Activated CD4-positive, alpha-beta T cell treated with anti-CD3 and anti-CD28 coated beads for 36 hours (primary cell): ENCODE measurements at places on chromosomes 7 and 10.

DNA sequence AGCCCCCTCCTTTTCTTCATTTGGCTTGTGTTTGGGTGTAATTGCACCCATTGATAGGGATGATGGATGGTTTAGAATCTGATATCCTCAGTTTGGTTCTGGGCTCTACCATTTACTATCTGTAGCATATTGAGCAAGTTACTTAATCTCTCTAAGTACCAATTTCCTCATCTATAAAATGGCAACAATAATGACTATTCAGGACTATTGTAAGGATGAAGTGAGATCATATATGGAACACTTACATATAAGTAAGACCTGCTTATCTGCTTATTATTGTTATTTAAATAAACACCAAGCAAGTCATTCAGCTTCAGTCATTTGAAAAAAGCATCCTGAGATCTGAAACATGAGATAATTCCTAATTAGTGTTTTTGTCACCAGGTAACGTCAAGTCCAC is 127.0 kb downstream of the SEC23IP start:
- DNase-seq = no peak

GRCh38 chr7:106608661-106609060 is 52.3 kb downstream of the CCDC71L start:
- no peak for DNase-seq

GRCh38 chr7:31043051-31043471 is 9.0 kb upstream of the ADCYAP1R1 start:
- DNase-seq = no peak

DNA sequence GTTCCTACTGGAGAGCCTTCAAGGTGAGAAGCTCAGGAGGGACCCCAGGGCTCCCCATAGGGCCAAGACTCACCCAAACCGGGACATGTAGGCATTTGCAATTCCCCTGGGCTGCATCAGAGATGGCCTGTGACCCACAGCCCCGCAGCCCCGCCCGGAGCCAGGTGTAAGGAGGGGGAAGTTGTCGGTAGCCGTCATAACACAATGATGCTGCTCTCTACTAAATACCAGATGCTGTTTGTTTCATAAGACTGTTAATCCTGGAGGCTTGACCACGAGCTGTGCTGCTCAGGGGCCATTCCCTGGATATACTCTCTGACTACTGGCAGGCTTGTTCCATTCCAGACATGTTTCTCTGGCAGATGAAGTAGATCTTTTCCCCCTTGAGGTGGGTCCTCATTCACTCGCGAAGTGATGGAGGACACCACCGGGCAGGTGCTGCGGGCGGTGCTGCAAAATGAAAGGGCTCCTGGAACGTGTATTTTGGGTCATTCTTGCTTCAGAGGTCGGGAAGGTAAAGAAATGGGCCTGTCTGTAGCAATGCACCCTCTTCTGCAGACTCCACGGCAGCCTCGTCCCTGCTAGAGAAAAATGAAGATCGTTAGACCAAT is 61.1 kb downstream of the MKI67 start:
- DNase-seq = no peak

DNA sequence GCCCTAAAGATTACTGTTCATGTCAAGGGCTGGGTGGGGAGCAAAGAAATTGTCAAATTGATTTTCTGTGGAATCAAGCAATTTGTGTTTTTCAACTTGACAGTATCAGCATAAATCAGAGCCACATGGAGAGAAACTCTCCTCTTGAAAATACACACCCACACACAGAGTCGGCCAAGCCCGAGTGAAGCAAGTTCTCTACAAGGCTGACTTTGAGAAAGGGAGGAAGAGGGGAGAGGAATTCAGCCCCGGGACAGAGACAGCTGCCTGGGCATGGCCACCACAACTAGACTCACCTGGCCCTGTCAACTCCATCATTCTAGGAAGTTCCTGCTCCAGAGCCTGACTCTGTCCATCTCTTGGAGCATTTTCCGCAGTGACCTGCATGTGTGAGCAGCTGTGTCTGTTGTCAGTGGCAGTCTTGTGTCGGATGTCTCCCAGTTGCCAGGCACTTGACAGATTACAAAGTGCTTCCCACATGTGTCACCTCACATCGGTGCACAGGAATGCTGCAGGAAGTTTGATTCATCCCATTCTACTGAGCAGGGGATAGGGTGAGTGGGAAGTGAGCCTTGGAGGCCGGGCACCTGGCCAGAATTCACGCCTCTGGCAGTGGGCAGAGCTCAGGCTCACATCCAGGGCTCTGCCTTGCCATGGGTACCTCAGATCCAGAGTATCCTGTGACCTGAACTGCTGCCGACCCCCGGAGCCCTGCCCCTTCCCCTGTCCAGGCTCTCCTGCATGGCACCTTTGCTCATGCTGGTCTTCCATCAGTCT is 37.9 kb downstream of the ADAM12 start:
- DNase-seq = no peak
